ENCODE measurements at places on chromosomes 1 and 21.

DNA sequence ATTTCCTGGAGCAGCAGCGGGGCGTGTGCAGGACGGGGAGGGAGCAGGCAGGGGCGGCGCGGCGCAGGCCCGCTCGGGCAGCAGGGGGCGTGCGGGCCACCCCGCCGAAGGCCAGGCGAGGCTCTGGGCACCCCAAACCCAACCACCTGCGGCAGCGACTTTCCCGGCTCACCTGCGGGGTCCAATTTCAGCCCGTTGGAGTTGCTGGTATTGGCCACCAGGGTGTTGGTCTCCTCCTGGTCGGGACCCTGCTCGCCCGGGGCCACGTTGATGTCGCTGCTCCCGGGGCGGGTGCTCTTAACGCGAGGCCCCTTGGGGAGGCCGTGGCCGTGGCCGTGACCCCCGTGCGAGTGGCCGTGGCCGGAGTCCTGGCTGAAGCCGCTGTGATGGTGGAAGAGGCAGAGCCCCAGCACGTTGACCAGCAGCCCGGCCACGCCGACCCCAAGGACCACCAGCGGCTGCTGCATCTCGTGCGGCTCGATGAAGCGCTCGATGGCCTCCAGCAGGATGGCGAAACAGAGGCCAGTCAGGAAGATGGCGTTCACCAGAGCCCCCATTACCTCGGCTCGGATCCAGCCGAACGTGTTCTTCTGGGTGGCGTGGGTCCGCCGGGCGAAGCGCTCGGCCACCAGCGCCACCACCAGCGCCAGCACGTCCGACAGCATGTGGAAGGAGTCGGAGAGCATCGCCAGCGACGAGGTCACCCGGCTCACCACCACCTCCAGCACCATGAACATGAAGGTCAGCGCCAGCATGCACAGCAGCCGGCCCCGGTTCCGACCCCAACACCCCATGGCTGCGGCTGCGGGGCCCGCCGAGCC lies 932 bp downstream of the SLC30A1 start:
- peak; percentile 67 for DNase-seq

DNA sequence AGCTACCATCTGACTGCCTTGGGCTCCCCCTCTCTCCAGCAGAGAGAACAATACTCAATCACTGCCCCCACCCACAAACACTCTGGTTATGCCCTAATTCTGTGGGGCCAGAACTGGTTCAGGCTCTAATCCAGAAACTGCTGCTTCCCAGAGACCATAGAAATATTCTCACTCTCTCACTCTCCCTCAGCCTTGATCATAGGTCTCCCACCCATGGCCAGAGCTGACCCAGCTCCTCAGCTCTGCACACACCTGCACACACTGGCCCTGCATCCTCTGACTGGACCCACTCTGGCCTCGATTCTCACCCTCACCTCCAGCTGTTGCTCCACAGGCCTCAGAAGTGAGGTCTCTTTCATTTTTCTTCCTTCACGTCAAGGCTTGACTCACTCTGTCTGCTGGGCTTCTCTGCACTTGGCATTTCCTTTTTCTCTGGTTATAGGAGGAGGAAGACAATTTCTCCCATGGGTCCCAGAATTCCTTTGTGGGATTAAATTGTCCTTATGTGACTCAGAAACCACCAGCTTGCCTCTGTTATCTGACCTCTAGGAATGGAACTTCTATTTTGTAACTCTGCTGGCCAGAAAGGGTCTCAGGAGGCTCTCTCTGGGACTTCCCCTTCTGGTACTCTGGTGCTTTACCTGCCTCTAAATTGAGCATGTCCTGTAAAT lies 15.6 kb upstream of the ZMYM6 start:
- DNase-seq = no peak

- no peak for DNase-seq
These were observed 10.7 kb downstream of the ABCG1 start for GRCh38 chr21:42229676-42230075.

DNA sequence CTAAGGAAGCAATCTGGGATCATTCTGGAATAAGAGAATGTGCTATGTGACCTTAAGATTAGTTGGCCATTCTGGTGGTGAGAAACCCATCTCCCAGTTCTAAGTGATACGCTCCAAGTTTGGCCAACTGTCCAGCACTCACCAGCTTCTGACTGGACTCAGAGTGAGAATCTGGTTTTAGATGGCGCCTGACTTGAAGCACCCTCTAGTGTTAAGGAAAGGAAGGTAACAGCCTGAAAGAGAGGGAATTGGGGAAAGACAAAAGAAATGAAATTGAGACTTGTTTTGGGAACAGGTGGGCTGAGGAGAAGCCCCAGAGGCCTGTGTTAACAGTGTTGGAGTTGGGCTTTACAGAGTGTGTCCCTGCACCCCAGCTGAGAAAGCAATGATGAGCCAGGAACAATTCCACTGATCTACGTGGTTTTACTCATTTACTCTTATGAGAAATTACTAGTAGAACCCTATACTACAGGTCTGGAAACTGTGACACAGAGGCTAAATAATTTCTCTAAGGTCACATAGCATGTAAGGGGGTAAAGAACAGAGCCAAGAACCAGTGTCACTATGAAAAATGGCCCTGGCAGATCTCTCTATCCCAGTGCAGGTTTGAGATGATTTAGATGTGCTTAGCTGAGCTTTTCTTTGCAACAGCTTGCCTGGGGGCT lies 9.3 kb upstream of the FCAMR start:
- DNase-seq = no peak

DNA sequence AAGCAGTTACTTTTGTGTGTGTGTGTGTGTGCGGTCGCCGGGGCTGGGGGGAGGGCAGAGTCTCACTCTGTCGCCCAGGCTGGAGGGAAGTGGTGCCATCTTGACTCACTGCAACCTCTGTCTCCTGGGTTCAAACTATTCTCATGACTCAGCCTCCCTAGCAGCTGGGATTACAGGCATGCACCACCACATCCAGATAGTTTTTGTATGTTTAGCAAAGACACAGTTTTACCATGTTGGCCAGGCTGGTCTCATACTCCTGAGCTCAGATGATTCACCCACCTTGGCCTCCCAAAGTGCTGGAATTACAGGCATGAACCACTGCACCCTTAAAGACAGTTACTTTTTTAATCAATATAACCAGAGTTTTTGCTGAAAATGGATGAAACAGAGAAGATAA lies 207.0 kb downstream of the PTPRC start:
- DNase-seq = no peak

DNA sequence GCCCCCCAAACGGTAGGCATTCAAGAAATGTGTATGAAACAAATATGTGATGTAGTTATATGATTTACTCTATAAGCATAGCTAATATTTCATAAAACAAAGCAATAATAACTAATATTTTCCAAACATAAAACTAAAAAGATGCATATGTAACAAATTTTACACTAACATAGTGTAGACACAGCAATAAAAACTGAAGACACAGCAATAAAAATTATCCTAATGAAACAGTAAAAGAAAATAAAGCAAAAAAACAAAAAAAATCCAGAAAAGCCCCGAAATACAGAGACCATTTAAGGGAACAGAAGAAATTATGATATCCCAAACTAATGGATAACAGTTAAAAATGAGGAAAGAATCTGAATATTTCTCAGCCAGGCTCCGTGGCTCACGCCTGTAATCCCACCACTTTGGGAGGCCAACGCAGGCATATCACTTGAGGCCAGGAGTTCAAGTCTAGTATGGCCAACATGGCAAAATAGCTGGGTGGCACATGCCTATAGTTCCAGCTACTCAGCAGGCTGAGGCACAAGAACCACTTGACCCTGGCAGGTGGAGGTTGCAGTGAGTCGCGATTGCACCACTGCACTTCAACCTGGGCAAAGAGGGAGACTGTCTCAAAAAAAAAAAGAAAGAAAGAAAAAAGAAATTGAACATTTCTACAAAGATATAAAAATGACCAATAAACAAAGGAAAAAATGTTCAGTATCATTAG lies 38.2 kb upstream of the PSMG1 start:
- DNase-seq = no peak

GRCh38 chr1:117250061-117250606 lies 39.4 kb upstream of the VTCN1 start:
- DNase-seq = no peak

- no peak for DNase-seq
These were observed 44.6 kb downstream of the RCAN1 start for GRCh38 chr21:34570313-34570712.

DNA sequence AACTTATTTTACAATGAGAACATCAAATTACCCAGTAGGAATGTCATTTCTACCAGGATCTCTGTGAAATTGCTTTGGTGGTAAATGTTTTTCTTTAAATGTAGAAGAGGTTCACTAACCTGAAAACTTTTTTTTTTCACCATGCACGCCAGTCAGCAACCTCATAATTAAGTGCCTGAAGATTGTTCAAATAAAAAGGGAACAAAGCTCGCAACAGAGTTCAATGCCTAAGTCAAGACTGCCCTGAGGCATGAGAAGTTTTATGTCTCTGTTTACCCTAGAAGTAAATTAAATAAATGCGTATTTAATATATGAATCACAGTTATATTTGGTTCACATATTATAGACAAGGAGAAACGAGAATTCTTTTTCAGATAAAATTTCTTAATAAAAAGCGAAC lies 13.8 kb upstream of the SYDE2 start:
- DNase-seq = no peak

- no peak for DNase-seq
These were observed 263.7 kb downstream of the TNR start for GRCh38 chr1:175479521-175480342.

DNA sequence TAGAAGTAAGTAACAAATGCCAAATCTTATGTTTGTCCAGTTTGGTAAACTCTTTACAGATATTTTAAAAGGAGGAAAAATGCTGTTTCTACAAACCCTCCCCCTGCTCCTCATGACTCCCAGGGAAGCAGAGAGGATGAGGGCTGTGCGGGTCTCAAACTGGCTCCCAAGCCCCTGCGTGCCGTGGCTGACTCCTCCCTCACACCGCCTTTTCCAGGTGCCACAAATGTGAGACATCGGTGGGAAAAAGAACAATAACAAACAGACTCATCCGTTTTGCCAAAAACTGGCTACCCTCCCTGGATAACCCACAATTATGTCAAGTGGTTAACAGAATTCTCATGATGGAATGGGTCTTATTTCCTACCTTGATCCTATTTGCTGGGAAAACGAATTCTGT lies 594.6 kb downstream of the PTPRU start:
- no peak for DNase-seq

DNA sequence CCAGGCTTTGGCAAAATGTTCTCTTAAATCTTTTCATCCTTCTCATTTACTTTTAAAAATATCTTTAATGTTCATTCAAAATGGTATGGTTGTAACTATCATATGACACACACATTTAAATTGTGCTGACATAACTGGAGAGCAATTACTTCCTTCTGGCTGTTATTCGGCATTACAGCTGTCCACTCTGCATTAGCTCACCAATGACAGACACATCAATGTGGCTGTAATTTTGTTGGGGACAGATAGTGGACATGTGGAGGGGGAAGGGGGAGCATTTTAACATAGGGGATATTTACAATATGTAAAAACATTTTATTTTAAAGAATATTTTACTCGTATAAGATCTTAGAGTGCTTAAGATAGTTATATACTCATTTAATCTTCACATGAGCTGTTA lies 319.8 kb downstream of the HMCN1 start:
- no peak for DNase-seq

- DNase-seq = no peak
These were observed 3.8 kb upstream of the SELENON start for GRCh38 chr1:25795946-25796810.

DNA sequence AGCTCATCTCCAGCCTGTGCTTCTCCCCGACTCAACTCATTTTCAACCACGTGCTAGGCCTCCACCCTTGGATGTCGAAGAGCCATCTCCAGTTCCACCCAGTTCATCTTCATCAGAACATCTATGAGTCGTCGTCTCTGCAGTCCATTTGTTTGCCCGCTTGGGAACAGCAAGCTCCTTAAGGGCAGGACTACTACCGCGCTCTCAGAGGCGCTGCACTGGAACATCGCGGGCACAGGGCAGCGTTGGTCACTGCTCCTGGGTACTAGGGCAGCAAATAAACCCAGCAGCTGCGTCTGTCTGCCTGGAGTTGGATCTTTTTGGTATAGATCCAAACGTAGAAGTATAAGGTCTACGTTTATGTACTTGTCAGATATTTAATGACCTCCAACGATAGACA lies 478 bp upstream of the PRDM2 start:
- DNase-seq = no peak

GRCh38 chr1:64004451-64005025 lies 198.9 kb upstream of the UBE2U start:
- DNase-seq = no peak
